NCI-H774 (cell line): ENCODE measurements at places on chromosomes 3 and 15.

DNA sequence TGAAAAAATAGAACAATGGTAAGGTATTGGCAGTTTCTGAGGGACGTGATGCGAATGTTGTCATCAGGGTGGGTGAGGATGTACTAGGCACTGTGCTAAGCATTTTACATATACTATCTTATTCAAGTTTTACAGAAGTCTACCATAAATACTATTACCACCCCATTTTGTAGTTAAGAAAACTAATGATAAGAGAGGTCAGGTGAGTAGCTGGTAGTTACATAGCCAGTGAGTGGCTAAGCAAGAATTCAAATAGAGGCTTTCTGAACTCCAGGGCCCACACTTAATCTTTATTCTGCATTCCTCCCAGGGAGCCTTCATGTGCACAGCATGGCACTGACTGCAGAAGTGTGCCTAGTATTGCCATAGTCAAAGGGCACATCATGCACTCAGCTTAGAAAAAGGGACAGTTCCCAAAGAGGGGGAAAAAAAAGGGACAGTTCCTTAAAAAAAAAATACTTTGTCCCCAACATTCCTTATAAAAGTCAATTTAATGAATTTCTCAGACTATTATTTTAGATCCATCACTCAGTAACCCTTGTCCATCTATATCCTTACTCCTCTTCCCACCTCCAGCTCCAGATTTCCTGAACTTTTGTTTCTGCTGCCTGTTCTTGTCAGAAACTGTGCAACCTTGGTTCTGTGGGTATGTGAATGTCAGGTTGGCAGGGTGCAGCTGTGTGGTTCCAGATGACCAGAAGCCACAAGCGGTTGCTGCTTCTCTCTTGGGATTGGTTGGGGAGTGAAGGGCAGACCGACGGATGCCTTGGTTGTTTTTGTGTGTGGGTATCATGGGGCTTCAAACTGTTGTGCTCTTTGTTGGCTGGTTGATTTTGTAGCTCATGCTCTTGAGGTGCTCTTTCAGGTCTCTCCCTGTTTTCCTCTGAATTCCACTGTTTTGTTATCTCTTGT is 8.3 kb downstream of the MAPKBP1 start:
- DNase-seq, result no peak

DNA sequence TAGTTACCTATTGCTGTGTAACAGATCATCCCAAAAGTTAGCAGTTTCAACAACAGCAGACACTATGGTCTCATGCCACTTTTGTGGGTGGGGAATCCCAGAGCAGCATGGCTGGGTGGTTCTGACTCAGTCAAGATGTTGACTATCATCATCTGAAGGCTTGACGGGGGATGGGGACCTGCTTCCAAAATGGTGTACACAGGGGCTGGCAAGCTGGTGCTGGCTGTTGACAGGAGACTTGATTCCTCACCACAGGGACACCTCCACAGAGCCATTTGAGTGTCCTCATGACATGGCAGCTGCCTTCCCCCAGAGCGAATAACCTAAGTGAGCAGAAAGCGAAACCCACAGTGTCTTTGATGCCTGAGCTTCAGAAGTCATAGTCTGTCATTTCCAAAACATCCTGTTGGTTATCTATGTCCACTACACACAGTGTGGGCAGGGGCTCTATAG is 19.1 kb downstream of the DNAJB8 start:
- DNase-seq, result no peak

DNA sequence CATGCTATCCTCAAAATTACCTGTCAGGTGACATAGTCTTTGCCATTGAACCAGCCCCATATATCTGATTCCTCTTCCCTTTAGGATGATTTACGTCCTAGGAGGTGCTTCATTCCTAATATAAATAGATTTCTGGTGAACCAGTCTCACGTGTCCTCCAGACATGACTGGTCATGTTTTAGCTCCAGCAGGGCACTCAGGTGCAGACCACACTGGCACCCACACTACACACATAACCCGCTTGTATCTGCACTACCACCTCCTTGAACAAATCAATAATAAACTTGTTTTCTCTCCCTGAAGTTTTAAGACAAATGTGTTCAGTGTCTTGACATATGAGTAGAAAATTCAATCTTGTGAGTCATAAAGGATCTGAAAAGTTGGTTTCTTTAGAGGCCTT is 155.5 kb downstream of the GOLIM4 start:
- no peak for DNase-seq

DNA sequence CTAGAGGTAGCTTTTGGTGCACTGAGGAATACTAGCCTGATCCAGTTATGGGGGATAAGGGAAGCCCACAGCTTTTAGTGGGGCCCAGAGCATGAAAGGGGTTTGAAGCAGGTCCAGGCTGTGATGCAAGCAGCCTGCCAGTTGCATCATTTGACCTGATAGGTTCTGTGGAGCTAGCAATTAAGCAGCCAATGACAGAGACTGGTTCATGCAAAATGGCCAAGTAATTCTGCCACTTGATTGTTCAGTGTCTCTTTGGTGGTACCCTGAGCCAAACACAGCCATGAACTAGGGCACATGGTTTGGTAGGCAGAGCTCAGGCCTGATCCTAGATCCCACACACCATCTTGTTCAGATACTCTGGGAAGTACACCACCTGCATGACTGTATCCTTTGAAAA is 91.0 kb upstream of the PRR23C start:
- no peak for DNase-seq
